ENCODE measurements at places on chromosomes 5 and 9.
A peak's percentile ranks its signal among the peaks of the same experiment; 100 is the strongest.

- DNase-seq, result no peak
Observed at GRCh38 chr9:98129451-98129881, 10.4 kb upstream of the TRIM14 start.

- DNase-seq, result no peak
Observed at GRCh38 chr5:96195123-96195522, 233.5 kb upstream of the ELL2 start.

DNA sequence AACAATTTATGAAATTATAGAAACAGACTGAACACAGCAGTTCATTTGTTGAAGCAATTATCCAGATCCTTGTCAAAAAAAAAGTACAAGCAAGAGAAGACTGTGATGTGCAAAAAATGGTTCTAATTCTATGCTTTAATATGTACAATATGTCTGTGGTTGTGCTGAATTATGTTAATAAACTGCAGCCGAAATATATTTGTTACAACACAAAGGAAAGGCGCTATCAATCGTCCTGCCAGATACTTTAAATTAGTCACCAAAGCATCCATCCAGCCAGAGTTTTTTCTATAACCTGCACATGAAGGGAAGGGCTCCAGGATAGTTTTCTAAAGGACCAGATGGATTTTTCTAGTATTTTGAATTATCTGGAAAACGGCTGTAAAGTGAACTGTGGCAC is 259.5 kb downstream of the BNC2 start:
- DNase-seq, result no peak

GRCh38 chr9:128396970-128397613 is 23.6 kb upstream of the CERCAM start:
- DNase-seq, result no peak

GRCh38 chr9:111036946-111037345 is 1.3 kb downstream of the LPAR1 start:
- no peak for DNase-seq

DNA sequence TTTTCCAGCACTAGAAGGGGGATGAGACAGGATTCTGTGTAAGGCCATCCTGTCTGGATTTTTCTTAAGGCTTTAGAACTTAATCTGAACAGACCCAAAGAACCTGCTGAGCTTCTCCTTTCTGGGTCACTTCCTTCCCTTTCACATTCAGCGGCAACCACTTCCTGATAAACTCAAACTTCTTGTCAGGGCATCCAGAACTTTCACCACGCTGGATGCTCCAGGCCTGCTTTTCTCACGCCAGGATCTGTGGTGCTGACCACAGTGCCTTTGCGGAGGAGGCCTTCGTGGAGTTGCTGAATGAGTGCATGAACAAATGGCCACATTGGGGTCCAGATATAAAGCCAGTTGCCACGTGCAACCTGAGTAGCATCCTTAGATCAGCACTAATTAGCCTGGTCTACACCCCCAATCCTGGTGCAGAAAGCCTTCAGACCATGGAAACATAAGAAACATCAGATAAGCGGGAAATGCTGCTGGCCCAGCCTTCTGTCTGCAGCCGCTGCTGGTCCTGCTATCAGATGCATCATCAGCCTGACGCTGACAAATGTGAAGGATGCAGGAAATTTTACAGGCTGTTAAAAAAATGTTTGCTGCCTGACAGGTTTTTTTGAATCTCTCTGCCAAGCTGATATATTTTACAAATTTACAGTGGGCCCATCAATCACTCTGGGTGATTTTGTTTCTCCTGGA is 75.3 kb upstream of the BARHL1 start:
- DNase-seq, result no peak

DNA sequence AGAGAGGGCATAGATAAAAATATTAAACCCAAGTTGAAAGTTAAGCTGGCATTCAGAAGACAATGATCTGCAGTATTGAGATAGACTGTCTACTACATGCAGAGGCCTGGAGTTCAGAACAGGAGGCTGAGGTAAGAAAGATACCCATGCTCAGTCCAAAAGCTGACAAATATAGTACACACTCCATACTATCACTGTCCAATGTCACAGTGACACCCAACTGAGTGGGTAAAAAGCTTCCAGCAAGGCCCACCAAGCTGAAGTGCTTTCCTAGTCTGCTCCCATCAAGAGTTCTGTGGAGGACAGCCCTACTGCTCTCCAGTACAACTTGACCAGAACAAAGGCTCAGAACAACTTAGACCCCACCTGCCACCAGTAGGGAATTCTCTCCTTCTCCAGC is 124.9 kb downstream of the SLC12A2 start:
- no peak for DNase-seq

DNA sequence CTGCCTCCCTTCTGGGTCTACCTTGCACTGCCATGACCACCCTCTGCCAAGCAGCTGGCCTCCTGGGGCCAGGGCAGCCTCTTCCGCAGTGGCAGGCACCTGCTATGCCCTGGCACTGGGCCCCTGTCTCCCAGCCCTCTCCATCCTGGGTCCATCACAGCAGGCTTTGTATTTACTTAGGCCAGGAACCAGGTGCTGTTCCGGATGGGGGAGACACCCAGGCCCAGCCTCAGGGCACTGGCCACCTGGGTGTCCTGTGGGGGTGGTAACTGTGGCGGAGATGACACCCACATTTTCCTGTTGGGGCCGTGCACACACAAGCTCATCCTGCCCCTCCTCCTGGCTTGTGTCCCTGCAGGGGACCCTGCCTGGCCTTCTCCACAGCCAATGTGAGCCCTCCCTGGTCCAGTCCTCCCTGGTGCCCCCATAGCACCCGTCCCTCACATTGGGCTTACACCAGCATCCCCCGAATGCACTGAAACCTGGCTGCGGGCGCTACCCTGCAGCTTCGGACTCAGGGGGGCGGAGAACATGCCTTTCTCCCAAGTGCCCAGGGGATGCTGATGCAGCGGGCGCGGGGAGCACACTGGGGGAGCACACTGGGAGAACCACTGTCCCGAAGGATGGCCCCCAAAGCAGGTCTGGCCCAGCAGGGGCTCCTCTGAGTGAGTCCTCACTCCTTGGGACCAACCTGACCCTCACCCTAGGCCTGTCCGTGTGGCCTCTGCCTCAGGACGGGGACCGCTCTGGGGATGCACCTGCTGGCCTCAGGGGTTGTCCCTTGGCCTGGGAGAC is 17.9 kb downstream of the FAM163B start:
- no peak for DNase-seq

DNA sequence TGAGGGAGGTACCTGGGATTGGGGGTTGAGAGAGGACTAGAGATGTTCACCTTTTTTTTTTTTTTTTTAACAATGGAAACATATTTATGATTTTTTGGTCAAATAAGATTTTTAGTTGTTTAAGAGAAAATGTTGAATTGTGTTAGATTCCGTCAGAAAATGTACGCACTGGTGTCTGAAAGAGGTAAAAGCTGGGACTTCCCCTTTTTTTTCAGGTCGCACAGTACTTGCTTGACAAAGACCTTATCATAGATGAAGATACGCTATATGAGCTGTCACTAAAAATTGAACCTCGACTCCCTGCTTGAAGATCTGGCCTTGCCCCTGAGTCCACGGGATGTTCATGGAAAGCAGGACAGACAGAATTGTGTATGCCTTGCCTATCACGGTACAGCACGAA is 7.7 kb upstream of the CKMT2 start:
- DNase-seq, result no peak

GRCh38 chr5:129904102-129904666 is at the start of gene CHSY3:
CHSY3 (plus strand) TSS chr5:129904465.
- peak; percentile 84 for DNase-seq

DNA sequence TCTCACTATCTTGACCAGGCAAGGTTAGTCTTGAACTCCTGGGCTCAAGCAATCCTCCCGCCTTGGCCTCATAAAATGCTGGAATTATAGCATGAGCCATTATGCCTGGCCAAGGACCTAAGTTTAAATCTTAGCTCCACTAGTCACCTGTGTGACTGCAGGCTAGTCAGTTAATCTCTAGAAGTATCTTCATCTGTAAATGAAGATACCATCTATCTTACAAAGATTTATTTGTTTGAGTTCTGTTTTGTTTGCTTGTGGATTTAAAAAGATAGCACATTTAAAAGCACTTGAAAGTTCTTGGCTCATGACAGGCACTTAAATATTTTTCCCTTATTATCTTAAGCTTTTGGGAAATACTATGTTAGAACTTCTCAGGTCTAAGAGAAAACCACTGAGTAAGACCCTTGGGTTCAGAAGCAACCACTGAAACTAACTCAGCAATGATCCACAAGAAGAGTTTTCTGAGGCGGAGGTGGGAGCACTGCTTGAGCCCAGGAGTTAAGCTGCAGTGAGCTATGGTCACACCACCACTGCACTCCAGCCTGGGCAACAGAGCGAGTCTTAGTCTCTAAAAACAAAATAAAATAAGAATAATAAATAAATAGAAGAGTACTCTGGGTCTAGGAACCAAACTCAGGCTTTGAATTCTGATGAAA is 19.1 kb downstream of the TMEM245 start:
- DNase-seq, result no peak

- DNase-seq, result no peak
Observed at GRCh38 chr9:123695386-123695785, 234.5 kb downstream of the DENND1A start.

DNA sequence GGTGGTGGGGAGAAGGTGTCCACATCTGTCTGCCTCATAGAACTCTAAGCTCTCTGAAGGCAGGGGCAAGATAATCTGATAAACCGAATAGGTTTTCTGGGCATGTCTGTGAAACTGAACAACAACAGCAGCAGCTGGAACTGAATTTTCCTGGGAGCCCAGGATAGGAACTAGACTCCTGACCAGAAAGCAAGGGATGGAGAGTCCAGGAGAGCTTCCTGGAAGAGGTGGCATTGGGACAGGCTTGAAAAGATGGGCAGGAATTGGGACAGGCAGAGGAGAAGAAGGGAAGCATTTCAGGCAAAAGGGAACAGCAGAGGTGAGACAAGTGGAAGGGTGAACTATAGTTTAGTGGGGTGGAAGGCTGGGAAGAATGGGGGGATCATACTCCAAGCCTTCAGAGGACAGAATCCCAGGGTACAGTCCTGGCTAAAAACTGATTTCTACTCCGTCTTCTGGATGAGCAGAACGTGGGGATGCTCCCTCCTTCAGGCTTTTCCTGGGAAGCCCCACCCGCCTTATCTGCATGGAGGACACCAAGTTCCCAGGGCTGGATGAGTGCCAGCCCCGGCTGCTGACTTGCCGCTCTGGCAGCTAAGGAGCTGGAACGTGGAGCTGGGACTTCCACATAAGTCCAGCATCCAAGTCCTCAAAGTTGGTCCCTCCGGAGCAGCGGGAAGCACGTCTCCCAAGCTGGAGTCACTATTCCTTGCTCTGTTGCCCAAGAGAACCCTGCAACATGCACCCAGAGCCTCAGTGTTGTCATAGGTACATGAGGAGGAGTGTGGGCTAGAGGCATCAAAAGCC is 13.9 kb upstream of the KIF12 start:
- peak; percentile 67 for DNase-seq

DNA sequence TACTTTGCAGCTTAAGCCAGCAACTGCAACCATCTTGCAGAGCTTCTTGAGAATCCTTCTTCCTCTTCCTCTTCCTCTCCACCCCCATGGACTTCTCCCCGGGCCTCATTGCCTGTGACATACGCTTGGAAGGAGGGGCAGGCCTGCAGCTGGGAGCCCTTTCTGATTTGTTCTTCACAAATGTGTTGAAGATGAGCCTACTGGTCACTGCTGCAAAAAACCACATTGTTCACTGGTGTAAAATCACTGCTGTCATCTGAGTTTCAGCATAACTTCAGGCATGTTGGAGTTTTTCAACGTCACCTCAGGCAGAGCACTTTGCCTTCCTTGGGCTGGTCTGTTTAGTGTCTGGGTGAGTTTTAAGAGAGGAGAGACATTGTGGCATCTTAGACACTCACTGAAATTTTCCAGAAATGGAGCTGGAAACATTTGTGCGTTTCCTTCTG is 7.9 kb downstream of the TJP2 start:
- DNase-seq, result no peak

DNA sequence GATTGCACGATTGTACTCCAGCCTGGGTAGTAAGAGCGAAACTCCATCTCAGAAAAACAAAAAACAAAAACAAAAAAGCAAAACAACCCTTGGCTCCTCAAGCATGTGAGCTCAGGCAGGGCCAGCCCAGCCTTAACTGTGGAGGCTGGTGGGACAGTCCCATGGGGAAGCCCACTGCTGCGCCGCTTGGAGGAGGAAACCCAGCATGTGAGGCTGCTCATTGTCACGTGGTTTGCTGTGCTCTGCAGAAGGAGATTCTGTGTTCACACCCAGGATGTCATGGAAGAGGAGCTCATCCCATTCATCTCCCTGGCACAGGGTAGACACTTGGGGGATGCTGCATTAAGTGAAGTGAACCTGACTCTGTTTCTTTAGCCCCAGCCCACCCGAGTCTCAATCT is 4.0 kb downstream of the ZBED3 start:
- peak; percentile 88 for DNase-seq

GRCh38 chr9:30913331-30913730 is 1471.1 kb upstream of the ACO1 start:
- no peak for DNase-seq

DNA sequence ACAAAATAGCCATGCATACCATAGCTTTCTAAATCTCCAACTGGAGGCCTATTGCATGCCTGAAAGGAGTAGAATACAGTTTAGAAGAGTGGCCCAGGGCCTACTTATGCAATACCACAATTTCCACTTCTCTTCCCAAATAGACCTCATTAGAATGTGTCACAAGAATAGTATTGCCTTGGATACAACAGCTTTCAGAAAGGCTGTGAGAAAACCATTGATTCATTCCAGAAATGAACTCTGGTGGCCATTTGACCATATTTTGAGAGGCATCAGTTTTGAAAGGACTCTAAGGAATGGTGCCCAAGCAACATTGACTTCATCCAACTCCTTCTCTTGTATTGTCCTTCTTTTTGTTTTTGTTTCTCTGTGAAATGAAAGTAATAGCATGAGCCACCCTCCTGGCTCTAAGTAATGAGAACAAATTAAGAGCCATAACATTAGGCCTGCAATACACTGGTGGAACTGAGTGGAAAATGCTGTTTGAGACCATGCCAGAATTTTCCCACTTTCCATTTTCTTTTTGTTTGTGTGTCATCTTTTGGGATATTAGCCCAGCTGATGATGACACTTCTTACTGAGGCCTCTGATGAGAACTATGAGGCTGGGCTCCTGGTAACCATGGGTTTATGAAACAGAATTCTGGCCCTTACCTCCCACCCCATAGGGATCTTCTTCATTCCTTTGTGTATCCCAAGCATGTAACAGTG is 90.2 kb downstream of the TMEM174 start:
- DNase-seq, result no peak

DNA sequence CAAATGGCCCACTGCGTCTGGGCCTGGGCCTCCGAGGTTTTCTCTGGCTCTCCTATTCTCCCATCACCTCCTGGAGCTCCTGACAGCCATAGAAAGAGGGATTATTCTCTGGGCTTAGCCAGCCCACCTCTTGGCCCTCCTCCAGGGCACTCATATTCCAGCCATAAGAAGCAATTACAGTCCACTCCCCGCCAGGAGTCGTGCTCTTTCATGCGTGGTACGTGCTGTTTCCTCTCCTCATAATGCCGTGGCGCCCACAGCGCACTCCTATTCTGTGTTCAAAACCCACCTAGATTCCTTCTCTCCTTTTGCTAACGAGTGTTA is 240.8 kb upstream of the ZNF462 start:
- peak; percentile 36 for DNase-seq

GRCh38 chr9:112031400-112031799 is 134.8 kb downstream of the UGCG start:
- no peak for DNase-seq
